ENCODE measurements at places on chromosomes 13 and 19.

- DNase-seq, result no peak
Observed at GRCh38 chr13:50887151-50887550, 22.4 kb upstream of the RNASEH2B start.

DNA sequence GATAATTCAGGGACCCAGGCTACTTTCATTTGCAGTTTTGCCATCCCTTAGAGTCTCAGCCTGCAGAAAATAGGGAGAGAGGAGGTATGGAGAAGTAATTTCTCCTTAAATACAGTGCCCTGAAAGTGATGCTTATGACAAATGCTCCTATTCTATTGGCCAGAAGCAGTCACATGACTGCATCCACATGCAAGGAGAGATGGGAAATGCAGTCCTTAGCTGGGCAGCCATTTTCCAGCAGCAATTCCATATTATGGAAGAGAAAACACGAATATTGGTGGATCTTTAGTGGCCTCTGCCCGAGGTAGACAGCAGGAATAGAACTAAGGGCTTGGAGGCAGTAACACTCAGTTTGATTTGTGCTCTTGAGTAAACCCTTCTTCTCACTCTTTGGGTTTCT lies 39.4 kb downstream of the VAV1 start:
- DNase-seq, result peak; percentile 16

DNA sequence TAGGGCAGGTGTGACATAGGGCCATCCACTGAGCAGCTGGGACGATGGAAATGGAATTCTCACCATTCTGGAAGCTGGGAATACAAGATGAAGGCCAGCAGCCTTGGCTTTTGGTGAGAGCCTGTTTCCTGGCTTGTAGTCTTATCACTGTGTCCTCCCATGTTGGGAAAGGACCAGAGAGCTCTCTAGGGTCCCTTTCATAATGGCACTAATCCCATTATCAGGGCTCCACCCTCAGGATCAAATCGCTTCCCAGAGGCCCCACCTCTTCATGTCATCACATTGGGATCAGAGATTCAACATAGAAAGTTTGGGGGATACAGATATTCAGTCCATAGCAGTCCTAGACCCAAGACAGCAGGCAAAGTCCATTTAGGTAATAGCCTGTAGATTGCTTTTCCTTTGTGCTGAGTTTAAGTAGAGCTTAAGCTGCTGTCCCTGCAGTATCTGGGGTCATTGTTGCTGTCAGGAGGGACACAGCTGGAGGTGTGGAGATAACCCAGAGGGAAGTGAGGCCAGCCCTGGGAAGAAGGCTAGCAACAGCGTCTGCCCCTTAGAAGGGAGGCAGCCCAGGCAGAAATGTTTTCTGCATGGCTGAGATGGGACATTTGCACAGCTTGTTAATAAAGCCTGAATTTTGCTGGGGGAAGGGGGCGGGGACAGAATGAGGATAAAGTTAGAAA lies 136.5 kb upstream of the GPR12 start:
- no peak for DNase-seq

- DNase-seq, result no peak
Observed at GRCh38 chr13:94369972-94370436, 109.5 kb downstream of the DCT start.

DNA sequence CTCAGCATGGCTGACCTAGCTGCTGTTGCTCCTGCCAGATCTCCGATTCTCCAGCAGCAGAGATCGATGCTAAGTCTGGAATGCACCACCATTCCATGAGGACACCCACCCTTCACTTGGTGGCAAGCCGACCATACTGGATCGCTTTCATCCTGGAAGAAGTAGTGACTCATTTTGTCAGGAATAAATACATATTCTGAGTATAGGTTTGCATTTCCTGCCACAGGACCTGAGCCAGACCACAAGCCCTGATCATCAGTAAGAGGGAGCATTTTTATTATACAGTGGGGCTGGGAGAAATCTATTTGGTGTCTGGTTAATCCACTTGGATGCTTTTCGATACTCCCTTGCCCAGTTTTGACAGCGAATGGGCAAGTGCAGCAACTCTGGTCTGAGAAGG lies 10.9 kb upstream of the KCTD15 start:
- DNase-seq, result no peak

GRCh38 chr19:33094436-33095067 lies 13.6 kb downstream of the GPATCH1 start:
- no peak for DNase-seq

DNA sequence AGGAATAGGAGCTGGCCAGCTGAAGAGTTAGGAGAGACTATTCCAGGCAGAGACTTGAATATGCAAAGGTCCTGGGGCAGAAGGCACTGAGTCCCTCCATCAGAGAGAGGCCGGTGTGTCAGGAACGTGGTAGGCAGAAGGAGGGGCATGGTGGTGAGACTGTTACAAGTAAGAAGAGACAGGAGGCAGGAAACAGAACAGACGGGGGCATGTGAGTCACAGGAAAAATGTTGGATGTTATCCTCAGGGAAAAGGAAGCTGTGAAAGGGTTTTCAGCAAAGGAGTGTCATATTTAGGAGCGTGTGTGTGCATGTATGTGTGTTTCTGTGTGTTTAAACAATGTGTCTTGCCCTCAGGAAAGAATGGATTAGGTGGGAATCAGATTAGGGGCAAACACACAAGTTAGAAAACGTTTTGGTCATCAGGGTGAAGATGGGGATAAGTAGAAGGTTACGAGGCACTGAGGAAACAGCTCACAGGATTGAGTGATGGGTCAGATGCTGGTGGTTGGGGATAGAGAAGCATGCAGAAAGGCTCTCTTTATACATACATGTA lies 1.1 kb downstream of the EDDM13 start:
- no peak for DNase-seq

DNA sequence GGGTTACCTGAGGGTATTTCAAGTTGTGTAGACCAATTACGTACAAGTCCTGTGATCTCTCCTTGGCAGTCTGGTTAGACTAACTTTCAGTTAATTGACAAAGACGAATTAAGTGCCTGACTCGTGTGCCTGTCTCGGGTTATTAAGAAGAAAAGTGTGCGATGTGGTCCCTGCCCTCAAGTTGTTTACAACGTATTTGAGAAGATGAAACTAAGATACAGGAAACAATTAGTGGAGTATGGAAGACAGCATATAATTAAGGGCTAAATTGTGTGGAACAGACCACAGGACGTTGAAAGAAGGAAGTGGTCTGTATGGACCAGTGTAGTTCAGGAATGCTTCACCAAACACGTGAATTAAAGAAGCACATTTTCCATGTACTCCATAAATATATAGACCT lies 49.2 kb downstream of the KLF5 start:
- no peak for DNase-seq

DNA sequence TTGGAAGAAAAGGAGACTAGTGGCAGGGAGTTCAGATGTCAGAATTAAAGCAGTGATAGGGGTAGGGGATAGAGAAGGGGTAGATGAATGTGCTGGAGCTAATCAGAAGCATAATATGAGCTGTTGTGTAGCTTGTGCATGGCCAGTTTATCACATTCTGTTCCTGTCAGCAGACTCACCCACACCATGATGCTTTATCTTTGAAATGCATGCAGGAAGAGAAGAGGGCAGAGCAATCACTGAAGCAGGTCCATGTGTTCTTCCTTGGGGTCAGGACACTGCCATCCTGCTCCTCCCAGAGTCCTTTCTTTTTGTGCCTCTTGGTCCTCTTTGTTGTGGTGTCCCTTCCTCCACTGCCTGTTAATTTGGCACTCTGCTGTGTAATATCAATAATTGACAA lies 5.8 kb downstream of the CHAMP1 start:
- no peak for DNase-seq

- DNase-seq, result no peak
Observed at GRCh38 chr19:9673912-9674662, 813 bp downstream of the ZNF562 start.

- DNase-seq, result no peak
Observed at GRCh38 chr13:91168386-91168711, 179.1 kb upstream of the MIR17HG start.

- DNase-seq, result no peak
Observed at GRCh38 chr13:85525411-85525810, 273.8 kb downstream of the SLITRK6 start.

- no peak for DNase-seq
Observed at GRCh38 chr19:34468409-34468808, 13.1 kb upstream of the WTIP start.

GRCh38 chr19:51712461-51713081 lies 11.2 kb downstream of the HAS1 start:
- no peak for DNase-seq

- DNase-seq, result no peak
Observed at GRCh38 chr19:8601796-8602195, 8.7 kb downstream of the ADAMTS10 start.

DNA sequence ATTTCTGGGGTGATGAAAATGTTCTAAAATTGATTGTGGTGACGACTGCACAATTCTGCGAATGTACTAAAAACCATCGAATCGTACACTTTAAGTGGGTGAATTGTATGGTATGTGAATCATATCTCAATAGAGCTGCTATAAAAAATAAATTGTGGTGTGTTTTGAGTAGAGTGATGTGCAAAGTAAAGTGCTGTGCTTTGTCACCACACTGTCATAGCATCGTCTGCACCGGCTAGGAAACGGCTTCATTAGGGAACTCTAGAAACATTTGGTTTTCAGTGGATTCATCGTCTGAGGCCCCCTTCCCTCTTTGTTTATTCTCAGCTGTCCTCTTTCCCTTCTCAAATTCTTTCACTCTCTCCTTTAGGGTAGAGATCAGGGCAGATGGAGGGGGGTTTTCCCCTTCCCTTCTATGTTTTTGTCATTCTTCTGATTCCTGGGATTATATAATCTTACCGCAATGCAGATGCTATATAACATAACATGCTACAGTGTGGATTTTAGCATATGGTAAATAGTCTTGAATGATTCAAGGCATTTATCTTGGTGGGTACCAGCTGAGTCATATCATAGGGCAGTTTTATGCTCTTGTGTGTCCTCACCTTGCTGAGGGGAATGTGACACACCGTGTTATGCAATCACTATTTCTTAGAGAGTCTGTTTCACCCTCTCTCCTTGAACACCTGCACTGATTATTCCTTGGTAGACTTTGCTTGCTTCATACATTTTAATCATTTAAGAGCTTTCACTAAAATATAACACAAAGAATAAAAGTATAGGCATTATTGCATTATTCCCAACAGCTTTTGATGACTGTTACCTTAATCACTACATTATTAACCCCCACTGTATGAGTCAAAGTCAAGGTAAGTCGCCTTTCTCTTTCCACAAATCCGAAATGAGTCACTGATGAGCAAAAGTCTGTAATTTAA lies 239.4 kb downstream of the DCLK1 start:
- DNase-seq, result no peak

GRCh38 chr13:23212671-23213070 lies 31.9 kb downstream of the SGCG start:
- no peak for DNase-seq

DNA sequence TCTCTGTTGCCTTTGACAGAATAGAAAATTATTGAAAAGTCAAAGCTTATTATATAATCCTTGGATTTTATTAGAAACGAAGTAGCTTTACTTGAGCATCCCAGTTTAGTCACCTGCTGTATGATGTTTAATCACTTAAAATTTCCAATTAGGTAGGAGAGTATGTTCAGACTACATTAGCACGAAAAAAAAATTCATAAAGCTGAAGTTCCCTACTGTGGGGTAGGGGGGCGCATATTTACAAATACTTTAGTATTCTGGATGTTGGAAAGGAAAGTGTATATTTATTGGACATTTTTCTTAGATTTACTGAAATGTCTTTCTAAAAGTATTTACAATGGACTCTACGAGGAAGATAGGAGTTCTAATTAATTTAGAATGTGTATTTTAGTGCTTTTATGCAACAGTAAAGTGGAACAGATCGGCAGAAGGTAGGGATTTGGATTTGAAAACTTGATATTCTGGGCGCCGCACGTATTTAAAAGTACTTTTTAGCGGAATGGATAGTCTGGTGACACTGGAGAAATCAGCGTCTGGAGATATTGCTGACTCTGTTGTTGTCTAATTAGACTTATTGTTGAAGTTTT lies 1.9 kb downstream of the CDK8 start:
- no peak for DNase-seq

- no peak for DNase-seq
Observed at GRCh38 chr13:37360556-37360955, 238.0 kb downstream of the POSTN start.

DNA sequence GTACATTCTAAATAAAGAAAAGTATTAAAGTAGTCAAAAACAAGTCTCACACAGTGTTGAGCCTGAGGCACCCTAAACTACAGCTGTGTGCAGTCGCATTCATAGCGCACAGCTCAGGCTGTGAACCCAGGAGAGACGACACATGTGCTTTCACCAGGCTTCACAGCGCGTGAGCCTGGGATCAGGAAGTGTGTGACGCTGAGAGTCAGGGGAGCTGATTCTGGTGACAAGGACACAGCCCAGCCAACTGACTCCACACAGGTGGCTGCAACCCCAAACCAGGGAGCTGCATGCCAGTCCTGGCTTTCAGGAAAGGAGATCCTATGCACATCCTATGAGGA lies 41.6 kb downstream of the COL4A1 start:
- no peak for DNase-seq

DNA sequence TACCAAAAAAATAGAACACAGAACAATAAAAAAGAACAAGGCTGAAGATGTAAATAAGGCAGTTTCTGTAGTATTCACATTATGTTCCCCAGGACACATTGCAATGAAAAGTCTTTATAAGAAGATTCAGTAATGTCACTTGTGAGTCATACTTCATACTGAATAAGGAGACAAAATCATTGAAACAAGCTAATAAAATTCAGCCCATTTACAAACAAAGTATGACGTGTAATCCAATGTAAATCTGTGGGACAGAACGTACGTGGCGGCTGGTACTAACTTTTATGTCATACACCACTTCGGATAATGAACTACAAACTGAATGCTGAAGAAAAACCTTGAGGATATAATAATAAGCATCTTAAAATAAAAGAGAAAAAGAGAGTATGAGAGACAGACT lies 512.8 kb upstream of the MIR17HG start:
- no peak for DNase-seq

- DNase-seq, result no peak
Observed at GRCh38 chr19:1360126-1360817, 23.4 kb upstream of the NDUFS7 start.

GRCh38 chr13:75830842-75831241 lies 194.7 kb downstream of the LMO7 start:
- DNase-seq, result no peak

GRCh38 chr19:10681658-10682057 lies 19.6 kb upstream of the QTRT1 start:
- DNase-seq, result no peak

- no peak for DNase-seq
Observed at GRCh38 chr13:108033800-108034707, 181.3 kb downstream of the LIG4 start.

GRCh38 chr13:19182536-19182935 lies 912 bp upstream of the TUBA3C start:
- DNase-seq, result no peak

GRCh38 chr19:58040751-58041525 lies 7.1 kb downstream of the ZSCAN1 start:
- DNase-seq, result no peak

Data from DMS 273 treated with DMSO at 0.1 percent for 48 hours (cell line).